ENCODE measurements at places on chromosomes 3 and 15. TPM values are rescaled to one million over a fixed set of nuclear protein-coding genes. Genes with fewer than 3 reads are reported as not detected.

- DNase-seq: no peak
Measured at GRCh38 chr3:37624276-37624675, 237.4 kb upstream of the CTDSPL start.

GRCh38 chr3:46946416-46946815 lies 30.1 kb downstream of the CCDC12 start:
- DNase-seq: no peak

Gene AHSG
- total RNA-seq: not detected

Gene CCDC39
- total RNA-seq: not detected

Gene GOLGA8O
- total RNA-seq: not detected
